ENCODE measurements at places on chromosomes 6 and 20.

DNA sequence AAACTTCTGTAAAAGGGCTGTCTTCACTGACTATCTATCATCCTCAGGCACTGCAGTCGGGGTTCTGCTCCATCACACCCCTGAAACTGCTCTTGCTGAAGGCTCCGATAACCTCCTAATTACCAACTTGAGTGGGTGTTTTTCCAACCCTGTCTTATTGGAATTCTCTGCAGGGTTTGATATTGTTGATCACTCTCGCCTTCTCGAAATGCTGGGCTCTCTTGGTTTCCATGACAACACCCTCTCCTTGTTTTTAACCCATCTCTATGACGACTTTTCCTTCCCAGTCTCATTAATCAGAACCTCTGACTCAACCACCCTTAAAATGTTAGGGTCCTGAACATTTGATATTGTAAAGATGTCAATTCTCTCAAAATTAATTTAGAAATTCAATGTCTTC is 39.4 kb upstream of the NNAT start:
- DNase-seq = no peak

GRCh38 chr20:62097881-62098407 is 24.3 kb upstream of the LSM14B start:
- no peak for DNase-seq

DNA sequence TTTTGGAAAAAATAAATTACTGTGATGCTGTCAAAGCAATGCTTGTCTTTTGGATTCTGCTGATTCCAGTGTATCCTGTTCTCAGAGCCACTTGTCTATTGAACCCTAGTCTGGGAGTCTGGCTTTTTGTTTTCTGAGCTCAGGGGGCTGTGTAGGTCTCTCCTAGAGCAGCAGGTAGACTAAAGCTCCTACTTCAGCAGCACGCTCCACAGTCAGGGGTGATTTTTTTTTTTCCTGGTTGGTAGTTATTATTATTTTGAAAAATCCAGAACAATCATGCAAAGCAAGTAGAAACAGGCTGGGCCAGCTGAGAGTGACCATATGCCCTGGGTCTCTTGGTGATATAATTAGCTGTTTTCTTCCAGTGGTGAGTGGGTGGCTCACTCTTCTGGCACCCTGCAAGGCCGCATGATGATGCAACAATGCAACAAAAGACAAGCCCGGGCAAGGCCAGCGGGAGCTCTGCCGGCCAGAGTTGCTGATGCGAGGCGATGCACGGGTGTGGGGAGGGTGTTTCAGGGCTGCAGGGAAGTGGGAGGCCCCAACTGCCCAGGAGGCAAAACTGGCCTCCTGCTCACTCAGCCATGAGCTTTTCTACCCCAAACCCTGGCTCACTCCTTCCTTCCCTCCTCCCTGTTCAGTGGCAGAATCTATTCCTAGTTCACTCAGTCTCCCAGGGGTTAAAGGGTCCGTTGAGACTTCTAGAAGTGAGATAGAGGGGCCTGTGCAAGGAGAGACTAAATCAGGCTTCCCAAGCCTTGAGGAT is 11.5 kb upstream of the CDKN1A start:
- DNase-seq = peak; percentile 66

DNA sequence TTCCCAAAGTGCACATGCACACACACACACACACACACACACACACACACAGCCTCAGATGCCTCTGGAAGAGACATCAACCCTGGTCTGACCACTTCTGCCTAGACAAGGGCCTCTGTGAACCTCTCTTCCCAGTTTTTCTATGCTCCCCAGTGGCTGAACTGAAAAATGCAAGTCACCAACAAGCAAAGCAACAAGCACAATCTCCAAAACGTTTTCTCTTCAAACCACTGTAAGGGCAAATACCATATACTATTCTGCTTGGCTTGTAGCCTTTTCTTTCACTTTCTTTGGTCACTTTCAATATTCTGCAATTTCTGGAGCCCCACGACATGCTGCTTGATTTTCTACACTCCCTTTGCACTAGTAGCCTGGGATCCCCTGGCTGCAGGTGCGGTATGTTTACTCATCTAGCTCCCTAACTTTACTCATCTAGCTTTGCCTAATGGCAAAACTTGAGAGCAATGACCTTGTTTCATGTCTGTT is 121.4 kb upstream of the DST start:
- DNase-seq = no peak

DNA sequence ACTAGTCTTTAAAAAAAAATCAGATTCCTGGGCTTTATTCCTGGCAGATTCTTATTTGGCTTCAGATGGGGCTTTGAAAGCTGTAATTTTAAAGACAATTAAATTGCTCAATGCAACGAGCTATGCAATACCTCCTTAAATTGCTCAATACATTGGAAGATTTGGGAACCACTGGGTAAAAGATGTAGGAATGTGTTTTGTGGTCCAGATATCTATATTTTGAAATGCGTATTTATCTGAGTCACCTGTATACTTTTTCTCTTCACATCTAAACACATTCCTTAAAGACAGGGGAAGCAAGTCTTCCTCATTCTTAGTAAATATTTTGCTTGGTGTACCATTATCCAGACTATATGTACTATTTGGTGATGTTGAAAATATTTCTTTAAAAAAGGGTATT is 29.6 kb upstream of the MAP7 start:
- no peak for DNase-seq

DNA sequence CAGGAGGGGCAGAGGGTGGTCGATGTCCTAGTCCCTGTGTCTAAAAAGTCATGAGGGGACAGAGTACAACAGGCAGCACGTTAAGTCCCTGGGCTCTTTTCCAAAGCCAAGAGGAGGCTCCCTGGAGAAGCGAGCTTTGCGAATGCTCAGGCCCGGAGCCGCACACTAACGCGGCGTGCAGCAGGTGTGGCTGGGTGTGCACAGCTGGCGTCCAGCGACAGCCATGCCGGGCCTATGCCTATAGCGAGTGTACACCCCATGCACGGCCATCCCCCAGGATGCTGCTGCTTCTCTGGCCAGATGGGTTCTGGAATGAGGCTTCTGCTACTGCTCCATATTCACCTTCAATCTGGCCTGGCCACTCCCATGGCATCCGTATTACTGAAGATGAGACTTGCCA is 131.3 kb downstream of the PRND start:
- no peak for DNase-seq

DNA sequence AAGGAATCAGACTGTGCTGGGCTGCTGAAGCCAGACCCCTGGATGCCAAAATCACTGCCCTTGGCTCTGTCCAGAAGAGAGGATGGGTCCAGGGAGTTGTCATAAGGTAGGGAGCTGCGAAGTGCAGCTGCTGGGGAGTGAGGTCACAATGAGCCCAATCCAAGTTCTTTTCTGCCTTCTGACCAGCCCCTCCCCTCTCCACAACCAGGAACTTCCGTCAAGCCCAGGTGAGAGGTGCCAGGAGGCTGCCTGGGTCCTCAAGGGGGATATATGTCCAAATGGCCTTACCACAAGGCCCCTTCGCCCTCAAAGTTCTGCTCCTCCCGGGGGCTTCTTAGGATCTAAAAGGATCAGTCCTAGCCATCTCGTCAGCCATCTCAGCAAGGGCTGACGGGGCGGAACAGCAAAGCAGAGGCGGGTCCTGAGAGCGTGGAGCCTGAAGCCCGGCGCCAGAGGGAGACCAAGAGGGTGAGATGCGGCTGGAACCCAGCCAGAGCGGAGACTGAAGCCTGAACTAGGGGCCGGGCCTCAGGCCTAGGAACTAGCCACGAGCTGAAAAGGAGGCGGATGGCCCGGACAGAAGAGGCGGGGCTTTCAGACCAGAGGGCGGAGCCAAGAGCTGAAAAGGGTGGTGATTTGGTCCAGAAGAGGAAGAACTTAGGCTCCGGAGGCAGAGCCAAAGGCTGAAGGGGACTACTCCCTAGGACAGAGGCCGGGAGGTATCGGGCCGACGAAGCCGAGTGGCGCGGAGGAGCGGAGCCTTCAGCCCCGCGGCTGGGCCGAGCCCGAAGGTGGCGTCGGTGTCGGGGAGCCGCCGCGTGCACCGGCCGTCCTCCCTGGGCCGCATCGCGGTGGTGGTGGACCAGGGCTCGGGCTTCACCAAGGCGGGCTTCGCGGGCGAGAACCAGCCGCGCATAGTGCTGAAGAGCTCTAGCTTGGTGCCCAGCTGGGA is at the start of gene ACTL10:
TSS of gene ACTL10 (plus strand) at position 651 of the 952 bp plus-strand sequence. CDS start 555 bp downstream, outside the sequence.
- peak; percentile 97 for DNase-seq

- no peak for DNase-seq
Measured at GRCh38 chr6:121236984-121237383, 97.3 kb downstream of the TBC1D32 start.

- DNase-seq = no peak
Measured at GRCh38 chr6:109172101-109172746, 76.9 kb downstream of the CEP57L1 start.

DNA sequence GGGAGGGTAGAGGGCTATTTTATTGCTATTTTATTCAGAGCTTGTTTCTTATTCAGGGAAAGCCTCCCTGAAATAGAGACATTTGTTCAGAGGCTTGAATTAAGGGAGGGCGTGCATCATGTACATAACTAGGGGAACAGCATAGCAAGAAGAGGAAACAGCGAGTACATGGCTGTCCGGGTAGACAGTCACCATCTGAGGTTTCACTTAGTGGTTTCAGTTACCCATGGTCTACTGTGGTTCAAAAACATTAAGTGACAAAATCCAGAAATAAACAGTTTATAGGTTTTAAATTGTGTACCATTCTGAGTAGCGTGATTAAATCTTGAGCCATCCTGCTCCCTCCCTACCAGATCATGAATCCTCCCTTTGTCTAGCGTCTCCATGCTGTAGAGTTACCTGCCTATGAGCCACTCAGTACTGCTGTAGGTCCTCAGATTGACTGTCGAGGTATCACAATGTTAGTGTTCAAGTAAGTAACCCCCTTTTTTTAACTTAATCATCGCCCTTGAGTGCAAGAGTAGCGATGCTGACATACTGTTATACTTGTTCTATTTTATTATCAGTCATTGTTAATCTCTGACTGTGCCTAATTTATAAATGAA is 791.5 kb downstream of the TFAP2A start:
- DNase-seq = no peak

- no peak for DNase-seq
Measured at GRCh38 chr6:148700741-148701311, 46.0 kb upstream of the UST start.

GRCh38 chr20:49510562-49511122 is 28.2 kb upstream of the KCNB1 start:
- no peak for DNase-seq

GRCh38 chr20:2694519-2694918 is 1.9 kb downstream of the EBF4 start:
- no peak for DNase-seq

DNA sequence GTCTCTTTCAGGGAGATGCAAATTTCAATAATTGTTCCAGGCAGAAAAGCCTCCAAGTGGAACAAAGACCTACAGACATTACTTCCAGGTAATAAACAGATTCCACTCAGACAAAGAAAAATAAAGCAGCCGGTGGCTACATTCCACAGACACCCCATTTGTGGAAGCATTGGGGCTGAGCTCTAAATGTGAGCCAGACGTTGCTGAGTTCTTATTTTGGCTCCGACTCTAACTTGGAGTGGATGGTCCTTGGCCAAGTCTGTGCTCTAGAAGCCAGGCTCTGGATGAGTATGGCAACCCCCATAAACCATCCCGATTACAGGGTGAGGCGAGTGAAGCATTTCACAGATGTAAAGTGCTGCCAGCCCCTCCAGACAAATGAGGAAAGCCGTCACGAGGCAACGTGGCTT is 6.6 kb downstream of the TRAM2 start:
- no peak for DNase-seq

DNA sequence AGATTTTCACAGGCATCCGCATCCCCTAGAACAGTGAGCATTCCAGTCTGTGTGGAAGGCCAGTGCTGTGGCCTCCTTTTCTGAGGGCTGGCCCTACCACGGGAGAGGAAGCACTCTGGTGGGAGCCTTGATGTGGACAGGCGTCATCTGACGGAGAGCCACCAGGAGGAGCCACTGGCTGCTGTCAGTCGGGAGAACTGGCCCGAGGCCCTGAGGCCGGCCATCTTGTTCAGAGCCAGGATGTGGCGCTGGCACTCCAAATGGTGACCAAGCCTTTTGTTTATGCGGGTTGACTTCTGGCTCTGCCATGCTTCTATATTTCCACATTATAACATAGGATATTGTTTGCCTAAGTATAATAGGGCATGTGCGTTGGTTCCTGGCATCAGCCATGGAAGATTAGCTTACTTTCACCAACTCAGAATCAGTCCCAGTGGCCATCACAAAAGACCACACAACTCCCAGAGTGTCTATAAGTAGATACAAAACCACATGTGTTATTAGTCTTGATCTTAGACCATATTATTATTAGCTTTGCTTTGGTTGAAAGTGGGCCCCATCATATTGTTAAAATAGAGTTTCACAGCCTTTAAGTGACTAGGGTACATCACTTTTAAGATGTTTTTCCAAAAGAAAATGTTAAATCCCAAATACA is 273.9 kb upstream of the TAB2 start:
- DNase-seq = no peak

DNA sequence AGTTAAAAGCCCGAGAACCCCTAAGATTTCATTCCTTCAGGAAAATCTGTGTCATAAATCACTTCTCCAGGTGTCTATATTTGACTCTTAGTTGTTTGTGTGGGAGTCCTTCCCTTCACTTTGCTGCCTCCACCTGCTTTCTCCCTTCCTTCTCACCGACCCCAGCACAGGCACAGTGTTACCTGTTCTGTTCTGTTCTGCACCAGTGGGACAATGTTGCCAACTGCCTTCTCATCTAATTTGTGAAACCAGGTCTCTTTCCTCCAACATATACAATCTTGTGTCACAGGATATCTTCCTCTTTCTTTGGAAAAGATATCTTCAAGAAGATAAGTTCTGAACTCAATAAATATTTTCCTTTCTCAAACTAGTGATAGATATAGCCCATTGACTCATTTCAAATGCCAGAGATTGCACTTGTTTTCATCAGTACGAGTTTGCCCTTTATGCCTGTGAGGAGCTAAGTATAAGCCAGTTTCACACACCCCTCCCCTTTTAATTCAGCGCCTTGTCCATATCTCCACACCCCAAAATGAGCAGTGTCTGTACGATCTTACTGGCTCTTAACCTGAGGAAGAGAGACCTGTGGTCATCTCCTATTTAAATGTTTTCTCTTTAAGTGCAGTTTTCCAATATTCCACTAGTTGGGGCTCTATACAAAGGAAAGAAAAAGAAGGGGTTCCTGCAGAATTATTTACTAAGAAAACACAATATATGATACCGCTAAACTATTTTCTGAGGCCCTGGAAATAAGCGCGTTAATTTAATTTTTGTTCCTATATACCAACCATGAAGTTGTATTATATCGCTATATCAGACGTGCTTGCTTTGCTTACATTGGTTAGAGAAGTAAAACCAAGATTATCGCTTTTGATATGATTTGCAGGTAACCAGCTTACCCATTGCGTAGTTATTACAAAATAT is 81.6 kb upstream of the PREP start:
- DNase-seq = no peak

- no peak for DNase-seq
Measured at GRCh38 chr6:152310371-152310954, 326.7 kb downstream of the SYNE1 start.

DNA sequence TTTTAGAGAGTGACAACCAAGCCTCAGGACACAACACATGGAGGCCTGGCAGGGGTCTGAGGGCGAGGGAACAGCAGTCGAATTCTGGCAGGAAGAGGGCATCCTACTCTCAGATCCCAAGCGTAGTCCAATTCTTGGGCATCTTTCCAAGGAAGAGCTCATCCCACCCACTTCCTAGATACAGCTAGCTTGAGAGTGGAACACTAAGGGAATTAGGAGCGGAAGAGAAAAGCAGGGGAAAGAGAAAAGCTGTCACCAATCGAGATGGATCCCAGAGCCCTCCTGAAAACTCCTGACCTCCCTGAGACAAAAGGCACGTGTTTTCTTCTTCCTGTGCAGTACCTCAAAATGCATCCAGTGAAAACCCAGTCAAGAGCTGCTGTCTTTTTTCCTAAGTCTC is 67.1 kb downstream of the GFOD1 start:
- no peak for DNase-seq
